Activated CD4-positive, alpha-beta T cell treated with anti-CD3 and anti-CD28 coated beads for 24 hours (primary cell): ENCODE measurements at places on chromosomes 4 and X.

GRCh38 chrX:13252726-13253125 is 67.1 kb downstream of the ATXN3L start:
- DNase-seq: no peak

DNA sequence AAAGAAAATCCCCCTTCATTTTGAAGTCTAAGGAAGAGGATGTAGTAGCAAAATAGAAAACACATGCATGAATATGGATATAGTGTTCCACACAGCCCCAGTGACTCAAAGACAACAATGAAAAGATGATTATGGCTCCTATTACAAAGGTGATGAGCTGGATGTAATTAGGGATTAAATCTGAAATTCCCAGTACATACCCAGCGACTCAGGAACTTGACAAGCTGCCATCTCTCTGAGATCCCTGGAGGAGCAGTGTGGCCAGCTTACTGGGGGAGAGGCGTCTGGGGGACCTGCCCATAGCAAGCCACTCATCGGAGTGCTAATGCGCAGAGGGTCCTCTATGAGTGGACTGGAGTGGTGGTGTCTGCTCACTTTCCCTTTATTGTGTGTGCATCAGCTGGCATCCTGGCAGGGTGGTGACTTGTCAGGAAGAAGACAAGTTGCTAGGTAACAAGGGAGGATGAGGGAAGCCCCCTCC is 42.7 kb upstream of the MGST2 start:
- DNase-seq: no peak

GRCh38 chr4:141090473-141090872 is 42.8 kb downstream of the RNF150 start:
- DNase-seq: no peak

DNA sequence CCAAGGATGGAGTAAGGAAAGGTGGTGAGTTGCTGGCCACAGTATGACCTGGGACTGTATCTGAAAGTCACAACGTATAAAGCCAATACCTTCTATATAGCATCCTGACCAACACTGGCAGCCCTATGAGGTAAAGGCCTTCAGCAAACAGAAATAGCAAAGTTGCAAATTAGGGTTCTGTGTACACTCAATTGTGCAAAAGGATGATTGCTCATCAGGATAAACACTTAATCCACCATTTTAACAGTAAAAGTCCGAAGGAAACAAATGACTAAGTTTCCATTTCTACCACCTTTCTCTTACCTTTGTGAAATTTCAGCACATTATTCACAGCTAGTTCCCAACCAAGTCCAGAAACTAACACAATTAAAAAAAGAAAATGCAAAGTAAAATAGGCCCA is 1.4 kb upstream of the FNIP2 start:
- DNase-seq: no peak

- DNase-seq: no peak
These were observed 346.4 kb downstream of the ZNF674 start for GRCh38 chrX:46198858-46199257.

DNA sequence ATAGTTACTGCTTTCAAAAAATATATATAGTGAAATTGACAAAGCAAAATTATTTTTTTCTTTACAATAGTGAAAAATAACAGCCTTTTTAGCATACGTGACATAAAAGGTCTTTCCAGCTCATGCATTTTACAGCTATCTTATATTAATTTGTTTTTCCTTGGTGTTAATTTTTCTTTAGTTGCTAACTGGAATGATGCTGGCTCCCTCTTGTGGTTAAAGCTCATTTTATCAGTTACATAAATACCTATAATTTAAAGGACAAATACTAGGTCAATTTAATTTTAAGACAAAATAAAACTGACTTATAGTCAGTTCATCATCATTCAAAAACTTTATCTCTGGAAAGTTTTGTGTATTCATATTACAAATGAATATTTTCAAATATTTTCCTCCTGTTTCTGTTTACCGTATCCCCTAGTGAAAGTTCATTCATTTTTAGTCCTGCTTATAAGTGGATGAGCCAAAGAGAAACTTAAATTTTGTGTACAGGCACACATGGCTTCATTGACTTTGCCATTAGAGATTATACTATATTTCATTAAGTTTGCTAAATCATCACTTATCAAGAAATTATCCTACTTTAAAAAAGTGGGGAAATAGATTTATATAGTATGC is 9.9 kb upstream of the ANAPC4 start:
- DNase-seq: no peak

DNA sequence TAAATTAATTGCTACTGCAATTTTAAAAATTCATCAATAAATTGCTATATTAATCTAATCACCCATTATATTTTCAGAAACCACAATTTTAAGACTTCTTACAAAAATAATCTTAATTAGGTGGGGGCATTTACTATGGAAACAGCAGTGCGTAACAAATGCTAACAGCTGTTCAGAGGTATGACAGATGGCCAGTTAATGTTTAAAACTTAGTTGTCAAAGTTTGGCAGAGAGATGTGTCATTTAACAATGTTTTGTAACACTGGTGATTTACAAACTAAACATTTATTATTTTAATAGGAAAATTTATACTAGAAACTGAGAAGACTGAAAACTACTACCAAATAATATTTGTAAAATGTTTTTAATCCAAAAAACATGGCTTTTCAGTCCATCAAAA is 85.2 kb upstream of the GPR34 start:
- no peak for DNase-seq

DNA sequence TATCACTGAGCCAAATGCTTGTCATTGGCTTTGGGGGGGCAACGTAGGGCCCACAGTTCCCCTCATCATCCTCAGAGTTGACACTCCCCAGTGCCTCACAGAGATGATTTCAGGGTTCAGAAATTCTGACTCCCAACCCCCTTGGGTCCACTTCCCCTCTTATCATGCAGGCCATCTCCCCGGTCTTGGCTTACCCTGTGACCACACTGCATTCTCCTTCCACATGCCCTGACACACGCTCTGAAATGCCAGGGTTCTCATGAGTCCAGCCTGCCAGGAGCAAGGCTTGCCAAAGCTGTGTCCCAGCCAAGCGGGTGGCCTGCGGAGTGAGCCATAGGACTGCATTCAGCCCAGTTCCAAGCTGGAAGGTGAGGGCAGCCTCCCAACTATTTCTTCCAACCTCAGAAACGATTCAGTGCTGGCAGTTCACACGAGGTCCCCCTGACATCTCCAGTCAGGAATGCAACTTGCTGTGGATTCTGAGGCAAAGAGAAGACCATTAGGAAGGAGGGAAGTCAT is 101.2 kb downstream of the SMIM20 start:
- no peak for DNase-seq

- DNase-seq: no peak
These were observed 25.5 kb downstream of the SCD5 start for GRCh38 chr4:82773057-82773456.

- no peak for DNase-seq
These were observed 150.8 kb downstream of the AFAP1 start for GRCh38 chr4:7788694-7789425.

DNA sequence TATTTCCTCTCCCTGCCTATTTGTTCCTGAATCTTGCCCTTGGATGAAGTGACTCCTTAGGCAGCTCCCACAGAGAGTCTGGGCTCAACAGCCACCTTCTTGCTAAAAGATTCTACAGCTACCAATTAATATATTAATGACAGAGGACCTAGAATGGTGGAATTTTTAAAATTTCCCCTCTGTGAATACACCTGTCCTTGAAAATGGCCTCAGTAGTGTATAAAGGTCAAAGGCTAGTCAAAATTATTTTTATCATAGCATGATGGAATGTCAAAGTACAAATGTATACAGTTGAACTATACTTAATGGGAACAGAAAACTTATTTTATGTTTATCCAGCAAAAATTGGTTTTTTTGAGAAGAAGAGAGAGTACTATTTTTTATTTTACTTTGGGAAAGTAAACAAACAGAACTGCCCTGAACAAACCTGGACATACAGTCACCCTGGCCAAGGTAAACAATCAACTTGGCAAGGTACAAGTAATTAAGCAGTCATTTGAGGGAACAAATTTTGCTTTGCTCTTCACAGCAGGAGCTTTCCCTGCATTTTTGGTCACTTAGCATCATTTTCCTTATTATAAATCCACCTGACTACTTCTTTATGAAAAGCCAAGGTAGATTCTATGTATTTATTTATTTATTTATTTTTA is 250.8 kb downstream of the INPP4B start:
- no peak for DNase-seq

GRCh38 chrX:71533851-71534561 is 1.1 kb downstream of the OGT start:
- peak; percentile 43 for DNase-seq

DNA sequence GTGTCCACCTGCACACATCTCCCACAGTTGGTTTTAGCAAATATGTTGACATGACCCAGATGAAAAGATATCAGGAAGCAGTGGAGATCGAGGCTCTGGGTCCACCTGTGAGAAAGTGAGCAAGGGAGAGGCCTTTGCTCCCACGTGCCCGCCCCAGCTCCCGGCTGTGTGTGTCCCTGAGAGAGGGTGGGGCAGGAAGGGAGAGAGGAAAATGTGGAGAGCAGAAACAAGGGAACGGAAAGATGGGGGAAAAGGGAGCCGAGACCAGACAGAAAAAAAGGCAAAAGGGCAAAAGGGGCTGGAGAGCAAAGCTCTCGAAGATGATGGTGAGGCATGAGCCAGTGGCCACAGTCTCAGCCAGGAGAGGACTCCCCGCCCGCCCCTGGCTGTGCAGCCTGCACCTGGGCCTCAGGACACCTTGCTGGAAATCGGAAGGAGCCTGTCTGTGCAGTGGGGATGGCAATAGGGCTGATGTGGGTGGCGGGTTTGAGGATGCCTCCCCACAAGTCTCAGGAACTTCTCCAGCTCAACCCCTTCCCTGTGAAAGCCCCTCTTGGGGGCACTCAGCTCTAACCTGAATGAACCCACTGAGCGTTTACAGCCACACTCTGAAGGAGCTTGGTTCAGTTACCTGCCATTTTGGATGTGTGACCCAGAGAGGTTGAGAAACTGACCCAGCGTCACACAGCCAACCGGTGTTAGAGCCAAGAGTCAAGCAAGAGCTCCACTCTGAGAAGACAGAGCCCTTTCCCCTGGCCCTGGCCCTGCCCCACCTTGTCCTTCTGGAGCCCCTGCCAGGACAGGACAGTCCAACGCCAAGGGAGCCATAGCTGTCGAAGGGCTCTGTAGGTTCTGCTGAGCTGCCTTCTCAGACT is 20.3 kb upstream of the MSX1 start:
- no peak for DNase-seq

DNA sequence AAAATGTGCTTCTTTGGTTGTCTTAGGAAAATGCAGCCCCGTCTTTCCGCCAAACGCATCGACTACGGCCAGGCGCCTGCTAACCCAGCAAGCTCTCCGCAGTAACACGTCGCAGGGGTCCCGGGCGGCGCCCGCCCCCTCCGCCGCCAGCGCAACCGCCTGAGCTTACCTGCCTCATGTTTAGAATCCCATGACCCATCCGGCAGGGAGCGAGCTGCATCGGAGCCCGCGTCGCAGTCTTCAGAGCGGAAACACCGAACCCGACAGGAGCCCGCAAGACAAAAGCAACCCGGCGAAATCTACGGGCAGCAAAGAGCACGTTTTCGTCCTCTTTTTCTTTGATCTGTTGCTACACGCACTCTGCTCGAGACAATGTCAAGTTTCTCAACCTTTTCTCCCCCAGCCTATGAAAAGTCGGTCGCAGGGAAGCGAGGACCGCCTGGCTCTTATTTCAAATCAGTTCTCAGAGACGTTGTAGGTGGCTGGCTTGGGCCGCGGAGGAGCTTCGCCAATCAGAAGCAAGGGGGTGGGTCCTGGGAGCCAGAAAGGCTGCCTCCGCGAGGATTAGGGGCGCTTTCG is at the start of gene MID1:
Gene MID1 (minus strand): TSS at position 465 of the 579 bp plus-strand sequence. CDS start 53,038 bp downstream, outside the sequence.
- DNase-seq: no peak

GRCh38 chr4:177907736-177908424 is 465.6 kb upstream of the AGA start:
- DNase-seq: no peak

GRCh38 chr4:142846108-142846728 is at the start of gene INPP4B:
TSS of gene INPP4B (minus strand) at chr4:142846301.
- peak; percentile 20 for DNase-seq

- no peak for DNase-seq
These were observed 60.4 kb downstream of the CD40LG start for GRCh38 chrX:136708348-136708747.

GRCh38 chr4:95267081-95267480 is 281.7 kb downstream of the UNC5C start:
- DNase-seq: no peak

- DNase-seq: no peak
These were observed 410.8 kb downstream of the PCDH7 start for GRCh38 chr4:31130930-31131329.

GRCh38 chrX:134247492-134247891 is 10.5 kb downstream of the CCDC160 start:
- DNase-seq: no peak
